ENCODE measurements at places on chromosomes 13 and 19.
A peak's percentile ranks its signal among the peaks of the same experiment; 100 is the strongest.

DNA sequence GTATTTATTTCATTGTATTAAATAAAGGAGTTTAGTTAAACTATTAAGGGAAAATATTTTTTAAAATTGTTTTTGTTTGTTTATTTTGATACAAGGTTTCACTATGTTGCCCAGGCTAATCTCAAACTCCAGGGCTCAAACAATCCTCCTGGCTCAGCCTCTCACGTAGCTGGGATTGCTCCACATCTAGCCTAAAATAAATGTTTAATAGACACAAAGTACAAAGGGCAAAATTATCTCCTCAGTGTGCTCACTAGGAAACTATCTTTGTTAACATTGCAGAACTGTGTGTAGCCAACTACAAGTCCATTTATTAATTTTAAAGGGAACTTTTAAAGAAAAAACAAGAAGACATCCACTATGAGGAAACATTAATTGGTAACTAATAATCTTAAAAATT, 207.2 kb upstream of the PCDH17 start:
- DNase-seq = no peak

DNA sequence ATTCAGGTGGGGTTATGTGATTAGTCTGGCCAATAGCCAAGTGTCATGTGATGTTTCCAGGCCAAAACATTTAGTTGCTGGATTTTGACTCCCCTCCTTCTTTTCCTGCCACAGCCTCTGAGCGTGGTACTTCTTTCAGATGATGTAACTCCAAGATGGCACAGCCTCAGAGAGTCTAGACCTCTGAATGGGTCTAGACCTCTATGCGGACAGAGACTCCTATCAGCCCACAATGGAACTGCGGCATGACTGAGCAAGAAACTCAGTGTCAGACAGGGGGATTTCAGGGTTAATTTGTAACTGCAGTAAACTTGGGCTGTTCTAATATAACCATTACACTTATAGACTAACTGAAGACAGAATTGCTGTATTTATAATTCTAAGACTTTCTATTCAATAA, 42.6 kb upstream of the ZDHHC20 start:
- DNase-seq = no peak

DNA sequence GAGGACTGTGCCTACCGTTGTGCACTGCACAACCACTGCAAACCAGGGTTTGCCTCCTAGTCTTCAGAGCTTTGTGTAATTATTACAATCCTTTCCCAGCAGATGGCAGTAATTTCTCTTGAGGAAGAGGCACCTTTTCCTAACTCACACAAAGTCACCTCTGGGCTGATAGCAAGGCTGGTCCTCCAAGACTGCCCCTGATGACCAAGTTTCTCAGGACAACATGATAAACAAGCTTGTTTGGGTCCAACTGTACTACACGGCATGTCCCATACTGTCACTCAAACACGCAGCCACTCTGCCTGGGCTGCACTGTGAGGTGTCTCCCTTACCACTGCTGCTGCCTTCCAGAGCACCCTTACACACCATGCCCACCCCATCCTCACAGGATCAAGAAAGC, 39.3 kb downstream of the RFXAP start:
- DNase-seq = no peak

DNA sequence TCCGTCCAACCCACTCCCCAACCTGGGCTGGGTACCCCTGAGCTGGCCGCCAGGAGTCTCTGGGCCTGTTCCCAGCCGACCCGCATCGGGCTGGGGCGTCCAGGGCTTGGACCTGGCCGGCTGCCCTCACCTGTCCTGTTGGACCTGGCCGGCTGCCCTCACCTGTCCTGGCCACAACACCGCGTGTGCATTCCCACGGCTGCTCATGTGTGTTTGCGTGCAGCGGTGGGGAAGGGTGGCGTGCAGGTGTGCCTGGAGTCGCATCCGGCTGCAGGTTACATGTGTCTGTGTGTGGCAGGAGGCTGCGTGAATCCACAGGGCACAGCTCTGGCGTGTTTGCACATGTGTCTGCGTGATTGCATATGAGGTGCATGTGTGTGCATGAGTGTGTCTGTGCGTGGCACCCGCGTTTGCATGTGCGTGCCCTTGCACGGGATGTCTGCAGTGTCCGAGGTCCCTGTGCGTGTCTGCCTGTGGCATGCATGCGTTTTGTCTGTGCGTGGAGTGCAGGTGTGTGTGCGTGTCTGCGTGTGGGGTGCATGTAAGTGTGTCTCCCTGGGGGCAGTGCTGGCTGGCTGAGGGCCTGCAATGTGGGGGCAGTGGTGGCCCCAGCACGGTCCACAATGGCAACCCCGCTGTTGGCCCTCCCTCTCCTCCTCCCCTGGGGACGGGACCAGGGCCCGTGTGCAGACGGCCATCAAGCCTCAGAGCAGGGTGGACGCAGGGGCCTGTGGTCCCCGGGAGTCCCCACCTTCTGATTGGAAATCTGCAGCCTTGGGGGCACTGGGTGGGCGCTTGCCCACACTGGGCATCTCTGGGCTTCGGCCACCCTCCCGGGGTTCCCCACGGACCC, 3.4 kb downstream of the EFNA2 start:
- no peak for DNase-seq

GRCh38 chr13:97723655-97724054, 229.8 kb upstream of the IPO5 start:
- no peak for DNase-seq

DNA sequence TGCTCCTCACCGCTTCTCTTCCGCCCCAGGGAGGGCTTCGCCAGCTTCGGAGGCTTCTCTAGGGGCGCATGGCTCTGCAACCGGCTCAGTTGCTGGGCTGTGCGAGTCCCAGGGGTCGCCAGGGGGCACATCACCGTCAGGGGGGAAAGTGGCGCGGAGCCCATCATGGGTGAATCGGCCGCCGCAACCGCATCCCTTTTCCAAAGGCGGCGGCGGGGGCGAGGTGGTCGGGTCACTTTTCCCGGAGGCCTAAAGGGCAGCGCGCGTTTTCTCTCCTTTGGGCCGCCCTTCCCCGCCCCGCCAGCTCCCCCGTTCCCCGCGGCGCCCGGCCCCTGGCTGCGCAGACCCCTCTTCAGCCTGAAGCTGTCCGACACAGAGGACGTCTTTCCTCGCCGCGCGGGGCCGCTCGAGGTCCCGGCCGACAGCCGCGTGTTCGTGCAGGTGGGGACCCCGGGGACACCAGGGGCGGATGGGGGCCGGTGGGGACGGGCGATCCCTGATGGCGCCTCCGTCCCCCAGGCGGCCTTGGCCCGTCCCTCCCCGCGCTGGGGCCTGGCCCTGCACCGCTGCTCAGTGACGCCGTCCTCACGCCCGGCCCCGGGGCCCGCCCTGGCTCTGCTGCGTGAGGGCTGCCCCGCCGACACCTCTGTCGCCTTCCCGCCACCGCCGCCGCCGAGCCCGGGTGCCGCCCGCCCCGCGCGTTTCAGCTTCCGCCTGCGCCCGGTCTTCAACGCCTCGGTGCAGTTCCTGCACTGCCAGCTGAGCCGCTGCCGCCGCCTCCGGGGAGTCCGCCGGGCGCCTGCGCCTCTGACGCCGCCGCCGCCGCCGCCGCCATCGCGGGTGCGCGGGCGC, 1.7 kb downstream of the TGFBR3L start:
- peak; percentile 71 for DNase-seq

DNA sequence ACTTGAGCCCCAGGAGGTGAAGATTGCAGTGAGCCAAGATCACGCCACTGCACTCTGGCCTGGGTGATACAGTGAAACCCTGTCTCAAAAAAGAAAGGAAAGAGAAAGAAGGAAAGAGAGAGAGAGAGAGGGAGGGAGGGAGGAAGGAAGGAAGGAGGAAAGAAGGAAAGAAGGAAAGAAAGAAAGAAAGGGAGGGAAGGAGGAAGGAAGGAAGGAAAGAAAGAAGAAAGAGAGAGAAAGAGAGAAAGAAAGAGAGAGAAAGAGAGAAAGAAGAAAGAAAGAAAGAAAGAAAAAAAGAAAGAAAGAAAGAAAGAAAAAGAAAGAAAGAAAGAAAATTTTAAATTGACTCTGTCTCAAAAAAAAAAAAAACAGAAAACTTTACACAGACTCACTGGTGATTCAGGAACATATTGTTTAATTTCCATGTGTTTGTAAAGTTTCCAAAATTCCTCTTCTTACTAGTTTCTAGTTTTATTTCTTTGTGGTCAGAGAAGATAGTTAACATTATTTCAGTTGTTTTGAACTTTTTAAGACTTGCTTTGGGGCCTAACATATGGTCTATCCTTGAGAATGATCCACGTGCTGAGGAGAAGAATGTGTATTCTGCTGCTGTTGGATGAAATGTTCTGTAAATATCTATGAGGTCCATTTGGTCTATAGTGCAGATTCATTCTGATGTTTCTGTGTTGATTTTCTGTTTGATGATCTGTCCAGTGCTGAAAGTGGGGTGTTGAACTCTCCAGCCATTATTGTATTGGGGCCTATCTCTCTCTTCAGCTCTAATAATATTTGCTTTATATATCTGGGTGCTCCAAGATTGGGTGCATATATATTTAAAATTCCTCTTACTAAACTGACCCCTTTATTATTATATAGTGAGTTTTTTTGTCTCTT, 204.4 kb upstream of the SERP2 start:
- no peak for DNase-seq
